ENCODE measurements at places on chromosomes 13 and 19. TPM values are rescaled to one million over a fixed set of nuclear protein-coding genes. Genes with fewer than 3 reads are reported as not detected.

The CGB3 gene
- not detected for total RNA-seq

The BST2 gene
- total RNA-seq: 14.5 TPM

The USPL1 gene
- 20.4 TPM for total RNA-seq

The NLRP11 gene
- total RNA-seq: not detected

The SIGLEC12 gene
- total RNA-seq: 0.06 TPM

The GGACT gene
- total RNA-seq: 10.1 TPM

The TEX101 gene
- not detected for total RNA-seq

The FBN3 gene
- 7.5 TPM for total RNA-seq

The CEACAM20 gene
- 0.10 TPM for total RNA-seq

The ZNF208 gene
- 1.8 TPM for total RNA-seq

The RXFP2 gene
- not detected for total RNA-seq

The AMER2 gene
- 21.0 TPM for total RNA-seq

The FFAR2 gene
- 0.69 TPM for total RNA-seq

The SYCN gene
- total RNA-seq: not detected

The BORA gene
- total RNA-seq: 4.5 TPM

The KCNC3 gene
- total RNA-seq: 4.5 TPM

The ZNF506 gene
- 46.0 TPM for total RNA-seq

The FUT3 gene
- not detected for total RNA-seq

The APC2 gene
- 82.4 TPM for total RNA-seq

The CEACAM1 gene
- total RNA-seq: 0.88 TPM

The SCN1B gene
- total RNA-seq: 5.8 TPM

The NLRP9 gene
- not detected for total RNA-seq

The CYP2F1 gene
- total RNA-seq: not detected

The TMIGD2 gene
- total RNA-seq: 0.94 TPM

The ATXN8OS gene
- 0.88 TPM for total RNA-seq

The POLR1D gene
- total RNA-seq: 47.3 TPM

The KCNN4 gene
- total RNA-seq: 1.1 TPM

The SPACA7 gene
- total RNA-seq: not detected

The PRODH2 gene
- total RNA-seq: not detected

The TGDS gene
- 13.6 TPM for total RNA-seq

The VRK3 gene
- 18.9 TPM for total RNA-seq

The KLK8 gene
- total RNA-seq: not detected
